ENCODE measurements at places on chromosomes 6 and 20. TPM values are rescaled to one million over a fixed set of nuclear protein-coding genes. Genes with fewer than 3 reads are reported as not detected.

The SRSF12 gene
- 1.0 TPM for polyA plus RNA-seq

The KCNB1 gene
- polyA plus RNA-seq = 0.26 TPM

The PRDM1 gene
- 0.86 TPM for polyA plus RNA-seq

- DNase-seq = no peak
These were observed 263.5 kb downstream of the THBS2 start for GRCh38 chr6:168990019-168990751.

DNA sequence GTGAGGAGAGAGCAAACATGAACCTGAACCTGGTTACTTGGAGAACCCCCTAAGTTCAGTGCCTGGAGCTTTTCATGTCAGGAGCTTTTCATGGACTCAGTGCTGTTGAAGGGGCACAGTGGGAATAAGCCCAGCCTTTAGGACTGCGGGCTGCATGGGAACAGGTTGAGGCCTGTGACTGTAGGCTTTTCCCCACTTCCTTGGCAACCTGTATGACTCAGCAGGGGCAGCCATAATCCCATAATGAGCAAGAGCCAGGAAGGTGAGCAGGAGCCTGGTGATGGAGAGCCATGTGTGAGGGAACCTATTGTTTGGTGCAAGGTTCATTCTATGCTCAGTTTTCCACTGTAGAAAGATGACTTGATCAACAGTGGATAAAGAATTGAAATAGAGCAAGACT lies 23.4 kb downstream of the MEP1A start:
- DNase-seq = no peak

- DNase-seq = no peak
These were observed 58.2 kb upstream of the VGLL2 start for GRCh38 chr6:117206944-117207687.
